Left lobe of liver (tissue), 2 donors: ENCODE measurements at places on chromosomes 13 and 19.

DNA sequence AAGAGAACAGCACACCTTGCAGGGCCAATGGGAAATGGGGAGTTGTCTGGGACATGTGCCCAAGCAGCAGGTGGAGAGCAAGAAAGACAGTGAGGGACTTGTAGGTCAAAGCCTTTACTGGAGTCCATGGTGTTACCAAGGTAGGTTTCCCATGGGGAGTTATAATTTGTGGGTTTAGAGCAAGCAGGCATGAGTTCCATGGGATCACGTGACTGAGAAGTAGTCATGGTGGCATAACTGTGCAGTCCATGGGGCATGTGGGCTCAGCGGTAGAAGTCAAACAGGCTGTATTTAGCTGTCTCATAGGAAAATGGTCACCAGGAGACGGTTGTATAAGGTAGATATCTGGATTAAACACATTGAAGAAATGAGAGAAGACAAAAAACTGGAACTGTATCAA is 715.1 kb downstream of the SLITRK1 start:
- no peak for DNase-seq

- no peak for DNase-seq
Measured at GRCh38 chr19:18756896-18757295, 34.2 kb downstream of the COMP start.

- no peak for DNase-seq
Measured at GRCh38 chr13:48346583-48346982, 43.0 kb downstream of the RB1 start.

DNA sequence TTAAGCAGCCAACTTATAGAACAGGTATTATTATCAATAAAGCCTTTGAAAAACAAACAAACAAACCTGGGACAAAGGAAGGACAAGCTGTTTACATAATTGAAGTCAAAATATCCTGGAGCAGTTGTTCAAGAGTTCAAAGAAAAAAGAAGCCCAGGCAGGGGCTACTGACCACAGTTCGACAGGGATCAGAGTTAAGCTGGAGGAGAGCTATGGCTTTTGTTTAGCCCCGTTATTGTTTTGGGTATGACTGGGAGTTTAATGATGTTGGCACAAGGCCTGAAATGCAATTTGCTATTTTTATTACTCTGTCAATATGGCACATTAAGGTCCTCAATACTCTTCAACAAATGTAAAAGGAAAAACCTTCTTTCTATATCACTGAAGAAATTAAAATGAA is 624.4 kb upstream of the KLHL1 start:
- no peak for DNase-seq

DNA sequence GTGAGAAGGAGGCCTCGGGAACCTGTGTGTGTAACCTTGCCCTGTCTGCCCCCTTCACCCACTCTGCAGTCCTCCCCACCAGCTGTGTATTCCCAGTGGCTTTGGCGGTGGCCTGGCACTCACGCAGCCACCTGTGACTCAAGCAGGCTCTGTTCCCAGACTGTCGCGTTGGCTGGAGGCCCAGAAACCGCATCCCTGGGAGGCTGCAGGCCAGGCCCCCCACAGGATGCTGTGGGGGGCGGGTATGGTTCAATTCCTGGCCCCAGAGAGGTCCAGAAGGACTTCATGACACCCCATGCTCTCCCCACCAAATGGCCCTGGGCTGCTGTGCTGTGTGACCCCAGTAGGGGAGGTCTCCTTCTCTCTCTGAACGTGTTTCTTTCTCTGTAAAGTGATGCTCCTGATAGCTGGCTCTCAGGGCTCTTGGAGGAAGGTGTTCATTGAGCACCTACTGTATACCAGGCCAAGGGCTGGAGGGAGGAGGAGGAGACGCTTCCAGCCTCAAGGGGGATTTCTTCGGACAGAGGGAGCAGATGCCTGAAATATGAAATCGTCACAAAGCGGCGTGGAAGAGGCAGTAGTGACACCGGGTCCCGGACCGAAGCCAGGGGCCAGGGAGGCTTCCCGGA is 1.9 kb upstream of the LINGO3 start:
- no peak for DNase-seq

GRCh38 chr19:5927441-5927821 is 13.4 kb downstream of the CAPS start:
- DNase-seq: no peak

DNA sequence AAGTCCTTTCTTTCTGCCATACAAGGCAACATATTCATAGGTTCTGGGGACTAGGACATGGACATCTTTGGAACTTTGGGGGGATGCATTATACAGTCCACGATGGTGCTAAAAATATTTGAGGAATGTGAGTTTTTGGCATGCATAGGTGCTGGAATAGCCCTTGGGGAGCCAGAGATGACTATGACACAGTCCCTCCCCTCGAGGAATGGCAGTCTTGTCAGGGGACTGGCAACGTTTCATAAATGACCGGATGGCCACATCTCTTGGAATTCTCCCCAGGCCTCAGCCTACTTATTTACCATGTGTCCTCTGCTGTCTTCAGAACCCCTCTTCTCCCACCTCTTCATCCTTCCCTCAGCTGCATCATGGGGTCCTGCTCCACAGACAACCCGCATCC is 13.6 kb downstream of the MEIOSIN start:
- no peak for DNase-seq

DNA sequence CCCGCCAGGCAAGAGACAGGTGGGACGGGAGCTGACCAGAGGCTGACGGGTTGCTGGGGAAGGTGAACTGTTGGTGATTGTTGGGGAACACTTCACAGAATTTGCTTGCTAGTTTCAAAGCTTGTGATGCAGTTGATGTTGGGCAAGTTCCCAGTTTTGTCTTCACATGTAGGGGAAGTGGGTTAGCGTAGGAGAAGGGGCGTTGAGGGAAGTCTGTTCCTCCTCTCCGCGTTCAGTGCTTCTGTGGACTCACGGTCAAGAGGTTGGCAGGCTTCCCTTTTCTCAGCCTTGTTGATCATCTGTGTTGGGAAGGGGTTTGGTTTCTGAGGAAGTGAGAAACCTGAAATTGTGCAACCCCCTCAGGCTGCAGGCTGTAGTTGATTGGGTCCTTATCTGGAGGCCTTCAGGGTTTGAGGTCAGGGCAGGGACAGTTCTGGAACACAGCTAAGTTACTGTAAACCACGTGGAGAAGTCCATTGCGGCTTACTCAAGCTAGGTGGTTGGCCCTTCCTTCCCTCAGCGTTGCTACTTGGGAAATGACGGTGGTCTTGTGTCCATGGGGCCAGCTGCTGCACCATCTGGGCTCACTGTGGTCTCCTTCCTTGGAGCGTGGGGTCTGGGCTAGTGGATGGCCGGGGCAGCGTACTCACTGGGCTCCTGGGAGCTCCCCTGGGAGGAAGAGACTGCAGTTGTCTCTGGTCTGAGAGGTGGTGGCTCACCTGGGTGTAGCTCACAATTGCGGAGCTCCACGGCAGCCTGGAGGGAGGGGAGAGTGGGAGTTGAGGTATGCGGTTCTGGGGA is 7.5 kb downstream of the RPS9 start:
- peak; percentile 71 for DNase-seq

DNA sequence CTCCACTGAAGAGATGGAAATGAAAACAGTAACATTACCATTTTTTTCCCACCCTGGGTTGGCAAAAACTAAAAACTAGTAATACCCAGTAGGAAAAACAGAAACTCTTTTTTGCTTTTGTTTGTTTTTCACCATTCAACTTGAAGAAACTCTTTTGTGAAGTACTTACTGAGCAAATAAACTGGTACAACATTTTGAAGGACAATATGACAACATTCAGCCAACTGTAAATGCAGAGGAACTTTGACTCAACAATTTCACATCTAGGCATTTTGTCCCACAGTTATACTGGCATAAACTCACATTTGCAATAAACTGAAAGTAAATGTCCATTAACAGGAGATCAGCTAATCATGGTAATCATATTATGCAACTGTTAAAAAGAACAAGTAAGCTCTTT is 152.5 kb downstream of the RNF17 start:
- no peak for DNase-seq

DNA sequence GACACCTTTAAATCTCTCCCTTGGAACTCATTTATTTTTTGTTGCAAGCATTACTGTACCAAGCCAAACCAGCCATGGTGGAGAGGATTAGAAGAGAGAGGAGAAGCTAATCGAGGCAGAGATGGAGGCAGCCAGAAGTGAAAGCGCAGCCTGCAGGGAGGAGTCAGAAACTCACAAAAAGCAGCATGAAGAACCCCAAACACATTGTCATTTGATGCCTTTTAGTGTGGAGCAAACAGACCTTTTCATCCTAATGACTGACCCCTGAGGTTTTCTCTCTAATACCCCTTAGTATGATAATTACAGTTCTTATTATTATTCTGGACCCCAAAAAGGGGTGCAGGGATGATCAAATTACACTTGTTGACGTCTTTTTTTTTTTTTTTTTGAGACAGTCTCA is 62.5 kb downstream of the TNFRSF19 start:
- no peak for DNase-seq

DNA sequence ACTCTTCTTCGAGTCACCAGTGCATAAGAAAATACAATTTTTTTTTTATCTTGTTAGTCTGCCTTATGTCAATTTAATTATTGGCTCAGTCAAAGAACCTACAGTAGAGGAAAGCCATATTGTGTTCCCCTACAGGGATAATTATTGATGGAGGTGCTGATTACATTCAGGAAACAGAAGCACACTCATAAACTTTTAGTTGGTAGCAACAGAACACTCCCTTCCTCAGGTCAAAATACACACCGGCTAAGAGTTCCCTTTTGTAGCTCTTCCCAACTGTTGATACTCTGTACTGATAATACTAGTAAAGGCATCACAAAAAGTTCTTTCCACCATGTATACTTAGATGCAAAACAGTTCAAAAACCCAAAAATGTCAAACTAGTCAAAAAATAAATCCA is 18.4 kb downstream of the FOXO1 start:
- DNase-seq: no peak

DNA sequence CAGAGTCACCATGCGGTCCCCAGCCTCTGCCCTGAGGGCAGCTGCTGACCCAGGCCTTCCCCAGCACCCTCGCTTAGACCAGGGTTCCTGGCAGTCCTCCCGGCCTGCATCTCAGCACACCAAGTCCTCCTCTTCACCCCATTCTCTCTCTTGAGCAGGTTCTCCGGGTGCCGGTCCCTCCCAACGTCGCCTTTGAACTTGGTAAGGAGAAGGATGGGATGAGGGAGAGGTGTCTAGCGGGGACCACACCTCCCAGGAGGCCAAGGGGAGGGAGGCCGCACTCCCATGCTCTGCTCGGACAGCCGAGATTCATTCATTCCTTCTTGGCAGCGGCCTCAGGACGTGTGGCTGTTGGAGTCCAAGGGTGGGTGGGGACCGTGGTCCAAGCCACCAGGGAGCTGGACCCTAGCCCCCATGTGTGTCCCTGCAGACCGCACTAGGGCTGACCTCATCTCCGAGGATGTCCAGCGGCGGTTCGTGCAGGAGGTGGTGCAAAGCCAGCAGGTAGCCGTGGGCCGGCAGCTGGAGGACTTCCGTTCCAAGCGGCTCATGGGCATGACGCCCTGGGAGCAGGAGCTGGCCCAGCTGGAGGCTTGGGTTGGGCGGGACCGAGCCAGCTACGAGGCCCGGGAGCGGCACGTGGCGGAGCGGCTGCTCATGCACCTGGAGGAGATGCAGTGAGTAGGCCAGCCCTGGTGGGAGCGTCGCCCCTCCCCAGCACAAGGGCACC is 9.4 kb downstream of the ARHGEF1 start:
- DNase-seq: no peak

DNA sequence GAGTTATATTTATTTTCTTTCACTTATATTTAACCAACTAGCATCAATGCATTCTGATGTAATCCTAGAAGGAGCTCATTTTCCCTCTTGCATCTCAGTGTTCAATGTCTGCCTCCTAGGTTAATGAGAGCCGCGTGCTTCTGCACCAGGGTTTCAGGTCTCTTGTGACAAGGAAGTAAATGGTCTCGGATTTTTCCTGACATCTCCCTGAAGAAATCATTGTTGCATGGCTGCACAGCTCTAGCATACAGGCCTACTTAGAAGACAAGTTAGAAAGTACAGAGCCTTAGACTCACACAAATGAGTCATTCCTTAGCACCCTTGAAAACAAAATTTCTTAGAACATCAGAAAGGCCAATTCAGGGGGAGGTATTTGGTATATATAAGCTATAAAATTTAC is 57.2 kb upstream of the KLF12 start:
- no peak for DNase-seq

DNA sequence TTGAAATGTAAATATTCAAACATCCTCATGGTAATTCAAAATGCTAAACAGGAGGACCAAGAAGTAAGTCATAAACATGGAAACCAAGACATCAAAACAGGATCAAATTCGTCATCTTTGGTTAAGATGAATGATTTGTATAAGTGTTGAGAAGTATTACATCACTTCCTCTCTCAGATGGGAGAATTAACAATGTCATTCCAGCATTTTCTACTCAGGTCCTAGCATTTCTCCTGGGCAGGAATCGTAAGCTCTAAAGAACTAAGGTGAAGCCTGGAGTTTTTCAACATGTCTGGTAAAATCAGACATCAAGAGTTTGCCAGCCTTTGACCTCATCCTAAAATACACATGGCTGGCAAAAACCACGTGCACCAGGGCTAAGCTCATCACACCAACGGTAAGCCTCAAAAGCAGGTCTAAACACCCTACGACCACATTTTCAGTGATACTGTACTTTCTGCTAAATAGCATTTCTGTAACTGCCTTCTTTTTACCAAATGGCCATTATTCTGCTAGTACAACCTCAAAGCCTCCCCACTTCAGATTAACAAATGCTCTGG is 24.8 kb downstream of the RANBP3 start:
- DNase-seq: no peak

- DNase-seq: peak; percentile 99
Measured at GRCh38 chr19:58400916-58401839, 5.7 kb downstream of the RNF225 start.

DNA sequence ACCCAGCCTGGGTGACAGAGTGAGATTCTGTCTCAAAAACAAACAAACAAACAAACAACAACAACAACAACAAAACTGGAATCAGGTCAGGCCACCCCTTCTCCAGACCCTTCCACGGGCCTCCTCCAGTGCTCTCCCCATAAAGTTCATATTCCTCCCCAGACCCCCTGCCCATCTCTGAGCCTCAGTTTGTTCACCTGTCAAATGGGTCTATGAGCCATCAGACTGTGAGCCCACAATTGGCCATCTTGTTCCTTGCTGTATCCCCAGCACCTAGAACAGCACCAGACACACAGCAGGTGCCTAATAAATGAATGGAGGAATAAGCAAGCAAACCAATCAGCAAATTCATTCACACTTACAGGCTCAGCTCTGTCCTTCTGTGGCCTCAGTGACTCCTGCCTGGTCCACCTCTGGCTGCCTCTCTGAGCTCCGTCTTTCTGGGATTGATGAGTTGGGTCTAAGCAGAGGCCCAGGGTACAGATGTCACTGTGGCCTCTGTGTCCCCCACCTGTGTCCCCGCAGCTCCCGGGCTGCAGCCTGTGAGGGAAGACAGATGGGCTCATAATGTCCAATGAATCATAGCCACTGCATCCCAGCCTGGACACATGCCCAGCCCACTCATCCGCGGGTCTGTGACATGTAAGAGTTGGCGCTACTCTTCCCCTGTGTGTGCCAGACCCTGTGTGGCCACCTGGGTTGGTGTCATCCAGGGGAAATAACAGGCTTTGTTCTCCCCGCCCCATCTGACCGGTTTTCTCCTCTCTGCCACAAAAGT is 19.6 kb upstream of the PTPRS start:
- DNase-seq: no peak

GRCh38 chr13:62524498-62524897 is 1108.8 kb upstream of the PCDH20 start:
- no peak for DNase-seq
